ENCODE measurements at places on chromosomes 2 and 18. TPM values are rescaled to one million over a fixed set of nuclear protein-coding genes. Genes with fewer than 3 reads are reported as not detected.
A peak's percentile ranks its signal among the peaks of the same experiment; 100 is the strongest.

GBX2 gene
- not detected for polyA plus RNA-seq

SNTG2 gene
- polyA plus RNA-seq: 0.46 TPM

LONRF2 gene
- polyA plus RNA-seq: 1.5 TPM

DSEL gene
- 11.9 TPM for polyA plus RNA-seq

GDF7 gene
- 0.66 TPM for polyA plus RNA-seq

CRYGC gene
- polyA plus RNA-seq: not detected

ASAP2 gene
- 17.6 TPM for polyA plus RNA-seq

CHN1 gene
- polyA plus RNA-seq: 12.1 TPM

ATP6V1C2 gene
- 3.3 TPM for polyA plus RNA-seq

UGT1A9 gene
- not detected for polyA plus RNA-seq

MALL gene
- 6.8 TPM for polyA plus RNA-seq

DNA sequence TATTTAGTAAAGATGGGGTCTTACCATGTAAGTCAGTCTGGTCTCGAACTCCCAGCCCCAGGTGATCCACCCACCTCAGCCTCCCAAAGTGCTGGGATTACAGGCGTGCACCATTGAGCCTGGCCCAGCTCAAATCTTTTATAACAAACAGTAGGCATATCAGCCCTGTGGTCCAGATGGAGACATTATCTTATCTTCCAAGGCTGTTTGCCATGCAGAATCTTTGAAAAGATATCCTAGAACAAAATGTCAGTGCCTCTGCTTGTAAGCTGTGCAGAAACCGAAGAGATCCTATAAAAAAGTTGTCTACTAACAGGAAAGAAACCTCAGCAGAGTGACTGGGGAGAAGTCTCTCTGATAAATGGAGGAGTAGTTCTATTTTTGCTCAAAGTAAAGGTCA lies 142.1 kb downstream of the PTH2R start:
- DNase-seq: no peak

DNA sequence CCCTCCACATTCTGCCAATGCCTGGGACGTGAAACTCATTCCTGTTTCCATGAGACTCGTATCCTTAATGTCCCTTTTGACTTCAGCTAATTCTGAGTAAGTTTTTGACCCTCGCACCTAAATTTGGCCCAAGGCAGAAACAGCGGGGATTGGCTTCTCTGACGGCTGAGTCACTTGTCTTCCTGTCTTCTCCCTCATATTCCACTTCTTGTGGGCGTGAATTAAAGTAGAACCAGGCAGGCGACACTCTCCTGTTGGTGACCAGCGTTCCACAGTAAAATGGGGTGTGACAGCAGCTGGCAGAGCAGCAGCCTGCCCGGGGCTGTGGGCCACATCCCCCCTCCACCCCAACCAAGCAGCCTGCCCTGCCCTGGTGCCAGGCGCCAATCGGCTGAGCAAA lies 15.5 kb downstream of the TTC32 start:
- DNase-seq: no peak

DNA sequence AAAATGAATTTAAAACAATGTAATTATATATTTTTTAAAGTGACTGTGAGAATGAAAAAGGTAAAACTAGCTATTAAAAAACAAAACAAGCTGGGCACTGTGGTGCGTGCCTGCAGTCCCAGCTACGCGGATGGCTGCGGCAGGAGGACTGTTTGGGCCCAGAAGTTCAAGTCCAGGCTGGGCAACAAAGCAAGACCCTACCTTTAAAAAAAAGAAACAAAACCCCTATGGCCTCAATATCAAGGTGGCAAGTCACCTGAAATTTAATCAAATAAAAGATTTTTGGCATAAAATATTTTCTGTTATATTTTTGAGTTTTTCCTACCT lies 46.9 kb upstream of the STRN start:
- no peak for DNase-seq

DNA sequence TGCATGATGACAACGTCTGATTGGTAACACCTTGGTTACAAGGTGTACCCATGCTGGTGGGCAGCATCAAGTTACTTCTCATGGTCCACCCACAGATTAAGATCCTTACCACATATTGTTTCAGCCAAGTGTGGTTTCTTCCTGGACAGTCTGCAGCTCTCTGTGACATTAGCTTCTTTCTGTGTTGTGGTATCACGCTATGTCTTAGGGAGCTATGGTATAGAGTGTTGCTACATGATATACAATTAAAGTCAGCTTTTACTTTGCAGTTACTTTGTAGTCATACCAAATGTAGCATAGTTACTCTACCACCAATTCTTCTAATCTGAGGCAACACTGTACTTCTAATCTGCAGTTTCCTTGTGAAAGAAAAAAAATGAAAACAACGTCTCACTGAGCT lies 48.8 kb downstream of the ZCCHC2 start:
- DNase-seq: no peak

- no peak for DNase-seq
These were observed 213.4 kb downstream of the CDCA7 start for GRCh38 chr2:173568054-173568453.

DNA sequence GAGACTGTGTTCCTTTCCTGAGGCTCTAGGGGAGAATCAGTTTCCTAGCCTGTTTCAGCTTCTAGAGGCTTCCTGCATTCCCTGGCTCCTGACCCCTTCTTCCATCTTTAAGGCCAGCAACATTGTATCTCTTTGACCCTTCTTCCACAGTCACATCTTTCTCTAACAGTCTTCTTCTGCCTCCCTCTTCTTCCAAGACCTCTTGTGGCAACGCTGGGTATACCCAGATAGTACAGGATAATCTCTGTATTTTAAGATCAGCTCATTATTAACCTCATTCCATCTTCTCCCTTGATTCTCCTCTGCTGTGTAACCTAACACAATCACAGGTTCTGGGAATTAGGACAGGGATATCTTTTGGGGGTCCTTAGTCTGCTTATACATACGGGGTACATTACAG lies 8.9 kb upstream of the MYL12A start:
- DNase-seq: no peak

DNA sequence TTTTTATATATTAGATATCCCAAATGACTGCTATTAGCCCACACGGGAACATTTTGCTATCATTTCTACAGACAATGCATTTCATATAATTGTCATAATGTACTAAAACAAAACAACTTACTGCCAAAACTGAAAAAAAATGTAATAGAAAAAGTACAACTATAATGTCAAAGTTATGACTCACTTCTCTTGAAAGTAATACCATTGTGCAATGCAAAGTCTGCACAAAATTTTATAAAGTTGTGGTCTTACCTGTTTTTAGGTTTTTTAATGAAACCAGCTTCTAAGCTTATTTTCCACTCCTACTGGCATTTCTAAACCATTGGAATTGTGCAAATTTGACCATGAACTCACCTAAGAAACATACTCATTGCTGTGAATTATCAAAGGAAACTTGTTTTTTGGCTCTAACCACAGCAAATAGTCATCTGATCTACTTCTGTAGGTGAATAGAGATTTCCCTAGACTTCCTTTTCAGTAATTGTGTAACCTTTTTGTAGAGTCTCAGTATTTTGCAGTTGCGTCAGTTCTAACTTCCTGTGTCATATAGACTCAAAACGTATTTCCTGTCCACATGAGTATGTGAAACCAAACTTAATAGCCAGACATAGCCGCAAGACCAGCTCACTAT lies 31.9 kb upstream of the TFPI start:
- no peak for DNase-seq

DNA sequence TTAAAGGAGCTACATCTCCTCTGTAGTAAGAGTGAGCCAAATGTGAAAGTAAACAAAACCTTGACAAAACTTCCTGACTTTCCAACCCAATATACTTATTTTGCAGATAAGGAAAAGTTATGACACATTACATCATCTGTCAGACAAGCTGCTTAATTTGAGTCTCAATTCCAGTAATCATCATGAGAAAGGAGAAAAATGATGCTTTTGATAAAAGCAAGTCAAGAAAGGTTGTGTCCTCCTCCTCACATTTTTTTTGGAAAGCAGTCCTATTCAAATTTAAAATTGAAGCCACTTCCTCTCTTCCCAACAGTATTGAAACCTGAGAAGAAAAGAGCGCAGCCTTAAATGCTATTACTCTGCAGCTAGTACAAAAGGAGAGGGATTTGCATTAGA lies 519.6 kb downstream of the LRP1B start:
- peak; percentile 1 for DNase-seq

DNA sequence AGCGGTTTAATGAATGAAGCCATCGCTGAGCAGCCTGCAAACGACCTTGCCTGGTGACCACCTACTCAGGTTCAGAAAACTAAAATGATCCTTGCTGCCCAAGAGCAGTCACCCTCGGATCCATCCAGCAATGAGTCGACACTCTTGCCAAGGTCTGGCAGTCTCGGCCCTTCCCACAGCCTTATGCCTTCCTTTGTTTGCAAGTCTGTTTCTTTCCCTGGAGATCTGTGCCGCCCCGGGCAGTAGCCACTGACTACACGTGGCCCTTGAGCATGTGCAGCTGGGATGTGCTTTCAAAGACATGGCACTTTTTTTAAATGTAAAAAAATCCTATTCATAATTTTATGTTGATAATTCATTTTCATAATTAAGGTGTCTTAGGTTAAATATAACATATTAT lies 37.2 kb upstream of the SLC35G4 start:
- DNase-seq: no peak

DNA sequence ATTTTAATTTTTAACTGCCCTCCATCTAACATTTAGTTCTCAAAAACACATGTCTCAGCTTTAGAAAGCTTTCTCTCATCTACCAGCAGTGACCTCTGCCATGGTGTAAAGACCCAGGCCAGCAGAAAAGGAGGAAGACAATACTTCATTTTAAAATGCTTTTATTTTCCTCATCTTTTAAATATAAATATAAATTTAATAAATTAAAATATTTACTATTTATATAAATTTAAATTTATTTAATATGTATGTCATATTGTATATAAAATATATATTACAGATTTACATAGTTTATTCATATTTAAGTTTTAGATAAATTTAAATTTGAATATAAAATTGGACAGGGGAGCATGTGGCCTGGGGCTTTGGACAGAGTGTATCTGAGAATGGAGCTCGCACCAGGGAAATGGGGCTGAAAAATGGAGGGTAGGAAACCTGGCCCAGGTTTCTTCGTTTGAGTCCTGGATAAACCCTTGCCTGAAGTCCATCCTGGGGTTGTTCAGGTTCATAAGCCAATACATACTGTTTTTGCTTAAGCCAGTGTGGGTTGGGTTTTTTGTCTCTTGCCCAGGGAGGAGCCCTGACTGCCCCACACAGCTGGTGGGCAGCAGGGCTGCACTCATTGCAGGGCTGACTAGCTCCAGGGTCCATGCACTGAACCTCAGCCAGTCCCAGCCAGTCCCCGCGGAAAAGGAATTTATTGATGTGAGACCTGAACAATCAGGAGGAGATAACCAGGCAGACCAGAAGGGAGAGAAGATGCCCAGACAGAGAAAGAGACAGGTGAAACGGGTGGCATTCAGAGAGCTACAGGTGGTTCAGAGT lies 77.3 kb upstream of the LAPTM4A start:
- DNase-seq: no peak

- no peak for DNase-seq
These were observed 9.6 kb upstream of the ALPK2 start for GRCh38 chr18:58638441-58638840.

GRCh38 chr2:150528861-150529801 lies 41.7 kb upstream of the RND3 start:
- no peak for DNase-seq

DNA sequence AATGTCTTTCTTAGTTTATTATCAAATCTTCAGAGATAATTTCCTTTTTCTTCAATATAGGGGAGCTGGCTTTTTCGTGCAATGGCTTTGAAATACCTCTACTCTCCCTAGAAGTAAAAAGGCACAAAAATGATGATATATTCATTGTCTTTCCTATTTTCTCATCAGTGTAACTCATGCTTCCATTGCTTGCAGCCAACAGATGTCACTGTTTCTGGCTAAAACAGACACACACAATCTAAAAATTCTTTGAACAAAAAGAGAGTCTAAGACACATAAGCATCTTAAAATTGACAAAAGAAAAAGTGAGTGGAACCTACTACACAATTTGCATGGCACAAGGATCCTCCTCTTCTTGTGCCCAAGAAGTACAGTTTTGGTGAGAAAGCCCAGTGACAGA lies 448.7 kb upstream of the VRK2 start:
- no peak for DNase-seq

DNA sequence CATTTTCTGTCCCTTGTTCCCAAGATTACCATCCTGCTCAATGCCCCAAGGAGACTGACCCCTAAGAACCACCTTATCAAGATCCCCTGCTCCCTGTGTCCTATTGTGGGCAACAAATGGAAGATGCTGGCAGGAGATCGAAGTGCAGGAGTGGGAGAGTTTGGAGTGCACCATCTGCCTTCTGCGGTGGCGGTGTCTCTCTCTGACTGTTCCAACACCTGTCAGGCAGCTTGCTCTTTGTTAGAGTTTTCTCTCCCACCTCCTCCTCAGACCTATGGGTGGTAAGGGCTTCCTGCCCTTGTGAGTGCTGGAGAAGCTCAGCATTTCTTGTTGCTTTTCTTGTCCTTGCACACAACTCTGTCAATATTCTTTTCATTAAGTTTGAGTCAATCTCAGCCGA lies 64.1 kb upstream of the SPHKAP start:
- no peak for DNase-seq

GRCh38 chr2:73999881-74000597 lies 15.3 kb downstream of the TET3 start:
- no peak for DNase-seq

GRCh38 chr18:70142001-70142400 lies 63.5 kb downstream of the RTTN start:
- DNase-seq: no peak

- no peak for DNase-seq
These were observed 4.2 kb upstream of the CLIP4 start for GRCh38 chr2:29110916-29111535.

DNA sequence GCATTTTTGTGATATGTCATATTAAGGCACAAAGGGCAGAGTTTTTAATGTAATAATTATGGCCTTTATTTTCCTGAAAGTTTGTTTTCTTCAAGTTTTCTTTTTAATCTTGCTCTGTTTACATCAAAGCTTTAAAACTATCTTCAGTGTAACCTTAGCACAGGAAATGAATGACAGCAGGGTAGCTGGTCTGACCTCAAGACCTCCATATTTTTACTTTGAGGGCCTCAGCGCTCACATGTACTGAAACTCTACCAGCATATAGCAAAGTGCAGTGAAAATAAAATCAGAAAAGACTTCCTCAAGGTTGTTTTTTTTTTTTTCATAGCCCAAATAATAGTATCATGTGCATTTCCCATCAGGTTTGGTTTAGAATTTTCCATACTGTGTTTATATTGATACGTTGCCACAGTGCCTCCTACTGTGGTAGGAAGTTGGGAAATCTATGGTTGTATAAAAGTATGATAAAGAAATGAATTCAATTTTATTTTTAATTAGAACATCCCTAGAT lies 163.4 kb downstream of the UBE2E3 start:
- no peak for DNase-seq

- DNase-seq: no peak
These were observed 338.9 kb downstream of the CCDC85A start for GRCh38 chr2:56522605-56523089.

Data from forelimb muscle (tissue), 1 donor.